ENCODE measurements at places on chromosomes 2 and 18. TPM values are rescaled to one million over a fixed set of nuclear protein-coding genes. Genes with fewer than 3 reads are reported as not detected.

PROM2 gene
- under 0.01 TPM for total RNA-seq

CTIF gene
- total RNA-seq, result 16.7 TPM

MIB1 gene
- total RNA-seq, result 65.8 TPM

AAMP gene
- 121 TPM for total RNA-seq

UCN gene
- 1.0 TPM for total RNA-seq

MYO5B gene
- total RNA-seq, result 0.52 TPM

GRP gene
- not detected for total RNA-seq

ASIC4 gene
- total RNA-seq, result not detected

PLCL1 gene
- 12.5 TPM for total RNA-seq

SERPINB3 gene
- not detected for total RNA-seq

COLEC11 gene
- total RNA-seq, result not detected

DPY30 gene
- total RNA-seq, result 25.1 TPM

KHK gene
- 2.1 TPM for total RNA-seq

ACOXL gene
- total RNA-seq, result not detected

RPRD1A gene
- total RNA-seq, result 35.0 TPM

PLEKHA3 gene
- 5.2 TPM for total RNA-seq

UPP2 gene
- total RNA-seq, result not detected

C1QL2 gene
- total RNA-seq, result not detected

DOCK10 gene
- total RNA-seq, result 15.1 TPM

EVX2 gene
- total RNA-seq, result under 0.01 TPM

DOK6 gene
- total RNA-seq, result 3.1 TPM

PXDN gene
- 106 TPM for total RNA-seq
